ENCODE measurements at places on chromosomes 2 and 18. TPM values are rescaled to one million over a fixed set of nuclear protein-coding genes. Genes with fewer than 3 reads are reported as not detected.
A peak's percentile ranks its signal among the peaks of the same experiment; 100 is the strongest.

- DNase-seq, result no peak
Measured at GRCh38 chr2:107323946-107324565, 438.1 kb upstream of the ST6GAL2 start.

GRCh38 chr2:207352978-207353671 is 176.6 kb upstream of the CREB1 start:
- no peak for DNase-seq

DNA sequence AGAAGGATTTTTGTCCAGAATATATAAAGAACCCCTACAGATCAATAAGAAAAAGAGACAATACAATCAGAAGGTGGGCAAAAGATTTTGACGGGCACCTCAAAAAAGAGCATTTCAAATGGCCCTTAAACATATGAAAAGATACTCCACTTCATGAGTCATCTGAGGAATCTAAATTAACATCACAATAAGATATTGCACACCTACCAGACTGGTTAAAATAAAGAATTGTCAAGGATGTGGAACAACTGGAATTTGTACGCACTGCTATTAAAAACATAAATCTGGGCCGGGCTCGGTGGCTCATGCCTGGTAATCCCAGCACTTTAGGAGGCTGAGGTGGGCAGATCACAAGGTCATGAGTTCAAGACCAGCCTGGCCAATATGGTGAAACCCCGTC is 17.0 kb upstream of the NCOA1 start:
- no peak for DNase-seq

- no peak for DNase-seq
Measured at GRCh38 chr18:8507915-8508705, 101.1 kb upstream of the RAB12 start.

Gene PPP1R1C
- total RNA-seq, result 7.4 TPM

DNA sequence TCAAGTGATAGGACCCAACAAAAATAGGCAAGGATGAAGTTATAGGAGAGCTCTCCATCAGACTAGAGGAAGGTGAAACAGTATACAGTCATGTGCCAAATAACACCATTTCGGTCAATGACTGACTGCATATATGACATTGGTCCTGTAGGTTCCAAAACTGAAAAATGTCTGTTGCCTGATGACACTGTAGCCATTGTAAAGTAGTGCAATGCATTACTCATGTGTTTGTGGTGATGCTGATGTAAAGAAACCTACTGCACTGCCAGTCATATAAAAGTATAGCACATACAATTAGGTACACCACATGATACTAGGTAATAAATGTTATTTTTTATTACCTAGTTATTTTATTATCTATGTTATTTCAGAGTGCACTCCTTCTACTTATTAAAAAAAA is 147.9 kb downstream of the GREB1L start:
- no peak for DNase-seq

Gene ADAM23
- total RNA-seq, result 20.2 TPM

DNA sequence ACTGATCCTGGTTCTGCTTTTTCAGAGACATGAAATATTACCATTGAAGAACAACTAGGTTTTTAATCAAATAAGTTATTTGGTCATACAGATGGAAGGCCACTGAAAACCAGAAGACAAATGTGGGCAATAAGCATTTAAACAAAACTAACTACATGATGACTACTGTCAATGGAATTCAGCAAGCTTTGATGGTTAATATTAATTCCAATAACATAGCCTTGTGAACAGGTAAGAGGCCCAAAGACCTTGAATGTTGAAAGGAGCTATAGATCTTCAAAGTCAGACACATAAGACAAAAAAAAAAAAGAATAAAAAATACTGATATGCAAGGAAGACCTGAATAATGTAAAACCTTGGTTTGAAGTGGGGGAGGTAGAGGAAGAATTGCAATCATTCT is 1955.6 kb upstream of the CELF4 start:
- DNase-seq, result no peak

DNA sequence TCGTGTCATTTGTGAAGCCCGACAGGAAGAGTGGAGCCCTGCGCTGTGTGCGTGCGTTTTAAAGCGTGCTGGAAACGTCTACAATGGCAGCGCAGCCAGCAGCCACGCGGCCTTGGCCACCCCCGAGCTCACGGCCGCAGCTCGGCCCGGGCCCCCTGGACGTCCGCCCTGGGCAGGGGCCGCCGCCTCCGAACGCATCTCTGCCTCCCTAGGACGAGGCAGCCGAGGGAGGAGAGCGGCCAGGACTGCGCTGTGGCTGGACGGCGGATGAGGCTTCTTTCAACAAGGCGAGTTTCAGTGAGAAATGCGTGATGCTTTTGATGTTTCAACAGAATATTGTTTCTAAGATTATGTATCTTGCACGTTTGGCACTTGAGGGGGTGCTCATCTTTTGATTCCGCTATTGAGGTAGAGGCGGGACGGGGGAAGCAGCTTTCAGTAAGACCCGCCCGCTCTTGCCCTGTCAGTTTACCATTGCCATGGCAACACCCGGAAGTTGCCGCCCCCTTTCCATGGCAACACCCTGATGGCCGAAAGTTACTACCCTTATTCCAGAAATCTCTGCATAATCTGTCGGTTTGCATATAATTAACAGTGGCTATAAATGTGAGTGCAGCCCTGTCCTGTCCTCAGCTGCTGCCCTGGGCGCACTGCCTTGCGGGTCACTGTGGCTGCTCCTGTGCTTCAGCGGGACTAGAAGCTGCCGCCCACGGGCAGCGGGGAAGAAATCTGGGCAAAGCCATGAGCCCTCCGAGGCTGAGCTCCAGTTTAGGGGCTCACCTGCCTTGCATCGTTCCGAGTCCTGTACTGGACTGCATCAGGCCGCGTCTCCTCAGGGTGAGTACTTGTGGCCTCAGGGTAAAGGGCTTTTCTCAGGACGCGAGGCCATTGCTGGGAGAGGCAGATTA is 38.6 kb downstream of the ADNP2 start:
- DNase-seq, result no peak

Gene DNAH7
- 1.4 TPM for total RNA-seq

DNA sequence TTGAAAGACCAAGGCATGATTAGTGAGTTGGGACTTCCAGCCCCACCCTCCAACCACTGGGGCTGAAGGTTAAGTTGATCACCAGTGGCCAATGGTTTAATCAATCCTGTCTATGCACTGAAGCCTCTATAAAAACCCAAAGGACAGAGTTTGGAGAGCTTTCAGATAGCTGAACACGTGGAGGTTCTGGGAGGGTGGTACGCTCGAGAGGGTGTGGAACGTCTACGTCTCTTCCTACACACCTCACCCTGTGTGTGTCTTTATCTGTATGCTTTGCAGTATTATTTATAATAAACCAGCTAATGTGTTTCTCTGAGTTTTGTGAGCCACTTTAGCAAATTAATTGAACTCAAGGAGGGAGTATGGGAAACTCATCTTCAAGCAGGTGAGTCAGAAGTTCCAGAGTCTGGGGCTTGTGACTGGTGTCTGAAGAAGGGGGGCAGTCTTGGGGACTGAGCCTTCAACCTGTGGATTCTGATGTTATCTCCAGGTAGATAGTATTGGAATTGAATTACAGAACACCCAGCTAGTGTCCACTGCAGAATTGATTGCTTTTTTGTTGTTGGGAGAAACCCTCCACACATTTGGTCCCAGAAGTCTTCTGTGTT is 20.3 kb downstream of the ACTR3 start:
- no peak for DNase-seq

GRCh38 chr2:224538561-224539138 is 46.5 kb downstream of the CUL3 start:
- no peak for DNase-seq

GRCh38 chr2:195488567-195488966 is 168.5 kb upstream of the SLC39A10 start:
- no peak for DNase-seq

Gene SIX2
- total RNA-seq, result 13.8 TPM

GRCh38 chr2:2175381-2176090 is 155.5 kb downstream of the MYT1L start:
- DNase-seq, result no peak

- DNase-seq, result no peak
Measured at GRCh38 chr2:12807907-12808810, 91.4 kb downstream of the TRIB2 start.

Gene SANBR
- total RNA-seq, result 12.6 TPM

GRCh38 chr2:216017365-216017764 is 4.0 kb upstream of the MREG start:
- DNase-seq, result no peak

Gene SLC9A2
- 6.3 TPM for total RNA-seq

DNA sequence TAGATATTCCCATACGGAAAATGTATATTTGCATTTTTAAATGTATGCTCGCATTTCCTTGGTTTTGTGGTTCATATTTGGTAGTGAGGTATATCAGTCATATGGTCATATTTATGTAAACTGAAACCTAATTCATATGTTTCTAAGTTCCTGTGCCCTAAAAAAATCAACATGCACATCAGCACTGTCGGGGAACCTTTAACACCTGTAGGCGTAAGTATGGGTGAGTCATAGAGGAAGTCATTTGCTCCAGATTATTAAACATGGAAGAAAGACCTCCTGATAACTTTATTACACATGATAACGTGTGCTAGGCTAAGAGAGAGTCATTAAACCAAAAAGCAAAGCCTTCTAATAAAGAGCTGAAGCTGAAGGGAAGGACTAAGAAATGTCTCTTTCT is 437.7 kb downstream of the NRXN1 start:
- DNase-seq, result no peak

DNA sequence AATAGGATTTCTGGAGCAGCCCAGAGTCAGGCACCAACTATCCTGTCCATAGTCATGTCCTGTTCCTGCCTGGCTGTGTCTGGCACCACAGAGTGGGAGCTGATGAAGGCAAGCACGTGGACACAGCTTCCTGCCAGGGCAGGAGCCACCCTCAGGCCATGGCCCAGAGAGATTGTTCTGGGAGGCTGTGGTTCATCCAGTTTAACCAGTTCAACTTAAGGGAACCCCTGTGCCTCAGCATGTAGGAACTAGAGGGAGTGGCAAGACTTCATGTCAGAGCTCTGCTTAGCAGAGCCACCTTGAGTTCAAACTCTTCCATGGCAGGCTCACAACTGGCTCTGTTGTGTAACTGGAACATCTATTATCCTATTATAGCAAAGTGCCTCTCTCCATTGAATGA is 73.2 kb upstream of the NCKAP5 start:
- DNase-seq, result no peak

Gene ABCG8
- not detected for total RNA-seq

GRCh38 chr2:17518212-17519154 is at the start of gene RAD51AP2:
RAD51AP2 (minus strand) TSS chr2:17518440; CDS start chr2:17518415, 25 bp downstream.
- DNase-seq, result peak; percentile 84

Gene ANKRD62
- total RNA-seq, result not detected

Gene CDCA7
- 13.1 TPM for total RNA-seq

DNA sequence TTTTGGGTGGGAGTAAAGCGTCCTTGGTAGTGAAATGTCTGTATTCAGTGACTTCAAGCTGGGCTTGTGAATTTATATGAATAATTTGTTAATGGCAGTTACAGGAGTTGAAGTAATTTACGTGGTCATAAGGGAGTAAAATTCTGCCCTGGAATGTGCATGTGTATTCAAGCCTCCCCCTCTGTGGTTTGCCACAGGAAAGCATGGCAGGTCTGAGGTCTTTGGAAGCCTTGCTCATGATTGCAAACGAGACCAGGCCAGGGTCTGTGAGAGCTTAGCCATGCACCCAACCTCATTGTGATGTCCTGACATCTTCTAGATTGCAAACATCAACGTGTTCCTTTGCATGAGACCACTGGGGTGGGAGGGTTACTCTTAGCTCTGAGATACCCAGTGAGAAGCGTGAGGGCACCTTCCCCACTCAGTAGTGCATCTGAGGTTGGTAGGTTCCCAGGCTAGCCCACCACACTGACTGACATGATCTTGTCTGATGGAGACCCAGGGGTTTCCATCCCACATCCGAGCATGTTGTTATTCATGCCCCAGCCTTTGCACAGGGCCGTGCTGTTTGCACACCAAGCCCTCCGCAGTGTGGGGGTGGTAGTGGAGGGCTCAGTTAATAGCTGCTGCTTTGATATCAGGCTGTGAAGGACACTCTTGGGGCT is 216.5 kb downstream of the KLHL29 start:
- DNase-seq, result no peak

Gene GCG
- total RNA-seq, result 4,649 TPM

- no peak for DNase-seq
Measured at GRCh38 chr2:31440764-31441163, 26.2 kb upstream of the XDH start.

DNA sequence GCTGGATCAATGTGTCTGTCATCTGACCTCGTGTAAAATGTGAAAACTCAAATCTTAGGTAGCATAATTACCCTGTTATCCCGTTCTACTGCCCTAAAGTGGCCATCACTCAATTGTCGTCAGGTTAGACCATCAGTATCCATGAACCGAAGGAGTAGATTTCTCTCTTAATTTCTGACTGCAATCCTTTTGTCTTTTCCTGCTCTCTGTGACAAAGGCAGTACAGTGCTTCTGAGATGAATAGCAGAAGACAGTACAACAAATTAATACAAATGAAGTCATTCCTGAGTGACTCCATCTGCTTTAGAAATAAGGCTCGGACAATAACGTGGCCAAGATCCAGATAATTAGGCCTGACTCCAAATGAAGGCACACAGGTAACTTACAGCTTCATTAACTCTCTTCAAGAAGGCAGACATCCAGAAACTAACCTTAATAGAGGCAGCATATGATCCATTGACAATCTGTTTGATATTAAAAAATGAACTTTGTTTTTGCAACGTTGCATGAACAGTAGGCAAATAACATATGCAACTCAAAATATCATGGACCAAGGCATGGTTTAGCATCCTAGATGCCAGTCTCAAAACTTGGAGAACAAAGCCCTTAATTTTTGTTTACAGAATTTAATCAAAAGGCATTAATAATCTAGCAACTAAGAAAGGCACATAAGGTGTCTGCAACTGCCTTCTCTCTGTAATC is 96.7 kb upstream of the CDH20 start:
- no peak for DNase-seq

DNA sequence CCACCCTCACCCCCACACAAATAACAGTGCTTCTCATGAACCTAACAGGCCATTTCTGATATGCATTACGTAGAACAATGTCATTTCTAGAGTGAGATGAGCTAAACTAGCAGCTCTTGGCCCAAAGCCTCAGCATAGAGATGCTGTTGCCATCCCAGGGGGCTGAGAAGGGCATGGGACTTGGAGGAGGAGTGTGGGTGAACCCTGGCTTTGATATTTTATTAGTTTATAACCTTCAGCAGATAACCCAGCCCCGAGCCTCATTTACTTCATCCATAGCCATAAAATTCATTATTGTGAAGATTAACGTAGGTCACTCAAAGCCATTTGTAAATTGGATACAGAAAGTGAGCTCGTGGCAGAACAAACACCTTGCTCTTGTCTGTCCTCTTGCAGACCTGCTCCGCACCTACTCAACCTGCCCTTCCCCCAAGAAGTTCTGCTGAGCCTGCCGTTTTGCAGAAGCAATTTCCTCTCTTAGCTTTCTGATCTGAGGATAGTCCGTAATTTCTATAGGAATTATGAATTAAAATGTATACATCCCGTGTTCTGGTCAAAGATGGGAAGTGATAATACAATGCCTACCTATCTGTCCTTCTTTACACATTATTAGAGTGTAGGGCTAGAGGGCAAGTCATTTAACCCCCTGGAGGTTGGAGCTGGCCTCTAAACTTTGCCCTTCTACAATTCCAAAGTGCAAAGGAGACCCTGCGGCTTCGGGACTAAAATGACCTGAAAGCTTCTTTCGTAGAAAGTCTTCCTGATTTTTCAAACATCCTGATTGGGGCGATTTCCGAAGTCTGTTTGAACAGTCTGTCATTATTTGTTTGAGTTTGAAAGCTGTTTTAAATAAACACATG is 187.4 kb downstream of the BCL2 start:
- no peak for DNase-seq

Gene CD8B2
- total RNA-seq, result 0.31 TPM

Gene CEP76
- 12.2 TPM for total RNA-seq

All from type B pancreatic cell (in vitro differentiated cells).